ENCODE measurements at places on chromosomes 5 and 9. TPM values are rescaled to one million over a fixed set of nuclear protein-coding genes. Genes with fewer than 3 reads are reported as not detected.

NUTM2G gene
- not detected for total RNA-seq

FBP2 gene
- total RNA-seq: not detected

DNA sequence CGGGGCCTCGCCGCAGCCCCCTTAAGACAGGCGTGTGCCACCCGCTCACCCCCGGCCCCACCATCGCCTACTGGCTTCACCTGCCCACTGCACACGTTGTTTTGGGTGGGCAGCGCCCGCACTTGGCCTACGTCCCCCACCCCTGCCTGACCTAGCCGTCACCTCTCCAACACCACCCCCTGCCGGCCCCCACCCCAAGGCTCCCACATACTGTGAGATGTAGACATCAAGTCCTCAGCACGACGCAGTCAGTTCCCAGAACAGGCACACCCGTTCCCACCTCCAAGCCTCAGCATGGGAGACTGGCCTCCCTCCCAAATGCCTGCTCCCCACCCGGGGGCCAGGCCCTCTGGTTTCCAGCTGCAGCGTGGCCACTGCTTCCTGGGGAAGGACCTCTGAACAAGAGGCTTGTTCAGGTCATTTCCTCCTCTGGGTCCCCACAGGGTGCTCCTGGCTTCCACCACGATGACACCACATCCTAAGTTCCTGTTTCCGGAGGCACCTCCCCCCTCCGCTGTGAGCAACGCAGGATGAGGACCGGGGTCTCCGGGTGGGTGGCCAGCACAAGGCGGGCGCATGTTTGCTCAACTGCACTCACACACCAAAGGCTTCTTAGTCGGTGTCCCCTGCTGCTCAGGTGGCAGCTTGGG lies 11.3 kb downstream of the DBN1 start:
- DNase-seq: no peak

PCDHB7 gene
- 0.96 TPM for total RNA-seq

DNA sequence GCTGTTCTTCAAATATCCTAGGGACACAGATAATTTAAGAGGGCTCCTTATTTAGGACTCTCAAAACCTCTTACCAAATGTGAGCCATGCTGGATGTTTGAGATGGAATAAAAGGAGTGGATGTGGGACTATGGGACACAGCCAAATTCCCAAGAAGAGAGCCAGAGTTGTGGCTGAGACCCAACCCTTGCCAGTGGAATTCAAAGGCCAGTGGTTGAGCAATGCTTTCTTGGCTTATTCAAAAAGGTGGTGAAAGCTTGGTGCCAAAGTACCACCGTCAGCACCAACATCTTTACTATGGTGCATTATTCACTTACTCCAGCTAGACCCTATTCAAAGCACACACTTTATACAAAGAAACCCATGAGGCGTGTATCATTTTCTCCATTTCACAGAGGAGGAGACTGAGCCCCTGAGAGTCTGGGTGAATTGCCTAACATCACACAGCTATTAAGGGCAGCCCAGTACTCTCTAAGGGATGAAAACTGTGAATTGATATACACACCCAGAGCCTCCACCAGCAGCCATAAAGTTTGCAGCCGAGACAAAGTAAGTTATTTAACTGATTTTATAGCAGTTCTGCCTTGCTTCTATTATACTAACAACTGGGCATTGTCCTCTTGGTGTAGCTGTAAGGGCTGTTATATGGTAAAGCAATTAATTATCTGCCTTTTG lies 391.7 kb downstream of the ACTL7B start:
- DNase-seq: no peak

GRCh38 chr5:1720396-1721110 lies 79.1 kb downstream of the MRPL36 start:
- DNase-seq: no peak

GRCh38 chr9:136671646-136672430 lies 9.1 kb downstream of the EGFL7 start:
- DNase-seq: no peak

- DNase-seq: no peak
Measured at GRCh38 chr9:86636519-86636918, 282.3 kb upstream of the TUT7 start.

Data from kidney epithelial cell (primary cell).